ENCODE measurements at places on chromosomes 11 and 22.
A peak's percentile ranks its signal among the peaks of the same experiment; 100 is the strongest.

DNA sequence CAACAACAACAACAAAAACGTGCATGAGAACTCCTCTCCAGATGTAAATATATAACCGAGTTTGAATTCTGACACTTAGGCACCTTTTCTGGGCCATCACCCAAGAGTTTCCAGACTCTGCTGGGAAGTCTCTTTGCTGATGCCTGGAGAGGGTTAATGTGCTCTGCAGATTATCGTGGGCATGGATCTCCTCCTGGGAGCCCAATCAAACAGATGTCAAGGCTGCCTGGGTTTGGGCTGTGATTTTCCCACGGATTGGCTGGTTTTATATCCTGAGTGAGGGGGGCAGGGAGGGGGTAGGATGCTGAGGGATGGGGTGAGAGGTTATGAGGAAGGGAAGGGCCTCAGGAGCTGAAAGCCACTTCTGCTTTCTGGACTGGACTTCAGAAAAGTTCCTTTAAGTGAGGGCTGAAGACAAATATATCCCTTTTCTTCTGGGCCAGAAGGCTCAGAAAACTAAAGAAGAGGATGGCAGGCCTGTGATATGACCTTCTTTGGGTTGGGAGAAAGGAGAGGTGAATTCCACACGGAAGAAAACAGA lies 4.2 kb downstream of the ELF5 start:
- DNase-seq = no peak

DNA sequence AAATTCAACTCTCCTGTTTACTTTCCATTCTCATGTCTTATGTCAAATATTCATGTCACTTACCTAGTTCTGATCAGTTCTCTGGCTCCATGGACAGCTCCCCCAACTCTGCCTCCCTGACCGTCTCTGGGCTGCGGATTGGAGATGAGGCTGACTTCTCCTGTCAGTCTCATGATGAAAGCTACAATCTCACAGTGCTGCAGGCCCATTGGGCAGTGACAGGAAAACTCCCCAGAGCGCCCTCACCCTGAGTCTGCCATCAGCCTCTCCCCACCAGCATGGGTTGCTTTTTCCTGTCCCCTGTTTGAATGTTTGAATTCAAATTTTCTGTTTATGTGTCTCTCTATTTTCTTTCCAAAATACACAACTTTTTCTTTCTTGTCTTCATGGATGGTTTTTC lies 63.8 kb upstream of the TOP3B start:
- no peak for DNase-seq

DNA sequence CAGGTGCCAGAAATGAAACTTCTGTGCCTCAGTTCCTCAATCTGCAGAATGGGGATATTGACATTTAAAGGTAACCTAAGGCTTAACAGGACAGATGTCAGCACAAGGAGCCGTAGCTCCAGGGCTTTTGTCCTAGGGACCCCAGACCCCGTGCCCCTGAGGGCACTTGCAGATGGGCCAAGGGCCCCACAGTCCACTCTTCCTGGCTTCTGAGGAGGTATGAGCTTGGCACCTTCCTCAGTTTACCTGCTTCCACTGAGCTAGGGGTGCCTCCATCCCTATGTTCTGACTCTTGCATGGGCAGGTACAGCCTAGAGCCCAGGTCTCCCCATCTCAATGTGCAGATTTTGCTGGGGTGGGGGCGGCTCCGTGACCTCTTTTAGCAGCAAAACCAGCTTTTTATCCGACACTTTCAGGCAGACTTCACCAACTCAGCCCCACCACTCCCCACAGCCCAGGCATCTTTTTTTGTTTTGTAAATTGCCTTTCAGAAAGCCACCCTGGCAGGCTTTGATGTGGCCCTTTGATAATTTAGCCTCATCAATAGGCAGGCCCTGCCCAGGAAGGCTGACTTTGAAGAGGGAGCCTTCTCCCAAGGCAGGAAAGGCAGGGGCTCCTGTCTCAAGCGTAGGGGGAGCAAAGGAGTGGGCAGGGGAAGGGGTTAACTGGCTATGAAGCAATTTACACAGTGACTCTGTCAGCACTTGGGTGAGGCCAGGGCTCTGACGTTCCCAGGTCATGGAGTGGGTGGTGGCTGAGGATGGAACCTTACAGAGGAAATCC lies 23.7 kb upstream of the FGF3 start:
- DNase-seq = no peak

- peak; percentile 50 for DNase-seq
These were observed 42.1 kb upstream of the KLHL35 start for GRCh38 chr11:75474878-75475766.

DNA sequence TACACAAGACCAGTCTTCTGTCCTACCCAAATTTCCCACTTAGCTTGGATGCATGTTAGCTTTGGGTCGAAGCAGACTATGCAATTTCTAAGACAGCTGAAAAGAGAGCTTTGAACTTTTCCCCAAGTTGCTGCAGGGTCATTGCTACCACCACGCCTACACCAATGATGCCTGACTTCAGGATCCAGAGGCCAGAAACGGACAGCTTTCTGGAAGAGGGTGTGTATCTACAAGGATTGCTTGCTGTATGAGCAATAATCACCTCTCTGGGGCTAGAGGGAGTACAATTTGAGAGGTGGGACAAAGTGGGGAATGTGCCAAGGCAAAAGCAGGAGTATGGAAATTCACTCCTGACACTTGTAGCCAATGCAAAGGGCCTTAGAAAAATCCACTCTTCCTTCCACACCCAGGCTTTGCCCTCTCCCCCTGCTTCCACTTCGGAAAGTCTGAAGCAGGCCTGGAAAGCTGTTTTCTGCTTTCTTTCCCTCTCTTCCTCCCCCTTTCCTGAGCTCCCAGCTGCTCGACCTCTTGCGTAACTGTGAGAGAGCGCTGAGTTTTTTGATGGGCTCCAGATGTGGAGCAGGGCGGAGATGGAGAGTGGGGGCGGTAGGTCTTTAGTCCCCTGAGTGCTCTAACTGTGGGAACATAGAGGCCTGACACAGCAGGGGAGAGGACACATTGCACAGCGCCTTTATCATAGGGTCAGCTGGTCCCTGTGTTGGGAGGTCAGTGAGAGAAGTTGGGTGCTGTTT lies 2.1 kb upstream of the PHLDB1 start:
- no peak for DNase-seq

DNA sequence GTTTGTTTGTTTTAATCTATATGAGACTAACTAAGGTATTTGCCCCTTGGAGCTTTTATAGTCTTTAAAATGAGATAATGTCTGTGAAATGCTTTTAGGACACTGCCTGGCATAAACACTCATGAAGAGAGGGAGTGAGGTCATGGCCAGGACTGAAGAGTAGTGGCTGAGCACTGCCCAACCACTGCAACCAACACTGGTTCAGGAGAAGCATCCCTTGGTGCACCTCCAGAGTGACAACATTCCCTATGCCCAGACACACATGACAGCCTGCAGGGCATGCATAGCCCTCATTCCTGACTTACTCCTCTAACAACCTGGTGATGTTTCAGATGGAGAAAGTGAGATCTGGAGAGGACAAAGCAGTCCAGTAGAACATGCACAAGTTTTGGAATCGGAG lies 36.1 kb downstream of the ME3 start:
- no peak for DNase-seq

DNA sequence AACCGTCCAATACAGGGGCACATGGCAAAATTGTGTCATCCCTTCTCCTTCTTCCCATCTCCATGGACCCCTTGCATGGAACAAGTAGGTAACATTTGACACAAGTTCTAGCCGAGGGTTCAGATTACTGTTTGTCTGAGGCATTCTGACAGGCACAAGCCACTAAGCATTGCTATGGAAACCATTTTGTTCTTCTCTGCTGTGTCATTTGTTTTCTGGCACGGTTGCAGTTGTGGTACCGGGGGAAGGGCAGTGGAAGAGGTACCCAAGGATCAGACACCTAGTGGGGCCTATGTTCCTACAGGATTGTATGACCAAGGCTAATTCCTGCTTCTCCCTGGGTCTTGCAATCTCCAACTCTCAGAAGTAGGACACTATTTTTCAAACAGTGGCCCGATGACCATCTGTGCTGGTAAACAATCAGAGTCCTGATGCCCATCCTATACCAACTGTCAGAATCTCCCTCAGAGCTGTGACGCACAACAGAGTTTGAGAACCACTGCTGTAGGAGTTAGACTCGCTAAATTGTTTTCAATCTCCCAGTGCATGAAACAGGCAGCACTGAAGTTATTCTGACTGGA lies 69.3 kb downstream of the KCNC1 start:
- DNase-seq = no peak

- DNase-seq = no peak
These were observed 10.8 kb downstream of the AHNAK start for GRCh38 chr11:62535802-62536201.

- DNase-seq = no peak
These were observed 153.8 kb upstream of the ARHGAP20 start for GRCh38 chr11:110866081-110866480.

DNA sequence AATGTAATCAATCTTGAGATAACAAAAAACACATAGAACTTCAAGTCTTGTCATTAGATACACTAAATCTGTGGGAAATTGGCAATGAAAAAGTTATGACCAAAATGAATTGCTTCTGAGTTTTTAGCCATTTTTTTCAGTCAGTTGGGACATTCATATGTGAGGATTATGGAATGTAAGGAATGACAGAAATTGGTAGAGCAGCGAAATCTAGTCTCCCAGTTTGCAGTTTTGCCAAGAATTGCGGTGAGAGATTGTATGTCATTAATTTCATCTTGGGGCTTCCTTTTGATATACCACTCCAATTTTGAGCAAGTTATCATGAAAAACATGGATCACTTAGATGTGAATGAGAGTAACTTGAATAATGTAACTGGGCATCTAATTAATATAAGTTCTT lies 49.9 kb downstream of the SIK2 start:
- no peak for DNase-seq

GRCh38 chr11:104873252-104873651 lies 25.0 kb downstream of the CASP12 start:
- no peak for DNase-seq

DNA sequence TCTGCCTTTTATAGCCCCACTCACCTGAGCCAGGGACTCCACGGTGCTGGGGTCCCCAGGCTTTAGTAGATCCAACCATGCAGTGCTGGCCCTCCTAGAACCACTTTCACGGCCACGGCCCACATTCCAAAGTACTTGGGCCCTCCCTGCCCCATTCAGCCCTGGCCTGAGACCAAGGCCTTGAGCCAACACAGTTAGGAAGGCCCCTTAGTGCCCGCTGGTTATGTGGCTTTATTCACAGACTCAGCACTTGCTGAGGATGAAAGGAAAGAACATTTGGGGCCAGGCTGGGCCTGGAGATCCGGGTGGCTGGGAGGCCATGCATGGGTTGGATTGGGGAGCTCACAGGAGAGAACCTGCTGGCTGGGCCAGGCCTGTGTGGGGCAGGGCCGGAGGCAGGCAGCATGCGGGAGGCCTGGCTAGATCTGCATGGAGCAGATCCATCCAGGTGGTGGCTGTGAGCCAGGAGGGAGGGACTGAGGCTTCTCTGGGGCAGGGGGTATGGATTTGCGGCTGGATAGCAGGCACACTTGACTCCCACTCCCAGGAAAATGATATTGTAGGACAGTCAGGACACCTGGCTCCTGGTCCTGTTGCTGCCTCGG lies 12.6 kb downstream of the CHRM1 start:
- no peak for DNase-seq

- DNase-seq = no peak
These were observed 33.2 kb downstream of the PAK1 start for GRCh38 chr11:77440678-77441077.

DNA sequence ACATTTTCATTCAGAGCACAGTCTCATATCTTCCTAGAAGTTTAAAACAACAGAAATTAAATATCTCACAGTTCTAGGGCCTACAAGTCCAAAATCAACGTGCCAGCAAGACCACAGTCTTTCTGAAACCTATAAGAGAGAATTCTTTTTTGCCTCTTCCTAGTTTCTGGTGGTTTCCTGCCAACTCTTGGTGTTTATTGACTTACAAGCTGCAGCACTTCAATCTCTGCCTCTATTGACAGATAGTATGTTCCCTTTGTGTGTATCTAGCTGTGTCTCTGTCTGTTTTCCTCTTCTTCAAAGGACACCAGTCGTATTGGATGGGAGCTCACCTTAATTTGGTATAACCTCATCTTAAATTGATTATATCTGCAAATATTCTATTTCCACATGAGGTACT lies 347.5 kb downstream of the DCDC1 start:
- no peak for DNase-seq

GRCh38 chr22:45686004-45686403 lies 14.4 kb downstream of the ATXN10 start:
- no peak for DNase-seq

GRCh38 chr22:26550498-26551033 lies 38.3 kb upstream of the TFIP11 start:
- DNase-seq = no peak

GRCh38 chr11:11971906-11972547 lies 36.4 kb downstream of the DKK3 start:
- DNase-seq = no peak

GRCh38 chr11:38788561-38788960 lies 2190.5 kb upstream of the RAG2 start:
- no peak for DNase-seq

DNA sequence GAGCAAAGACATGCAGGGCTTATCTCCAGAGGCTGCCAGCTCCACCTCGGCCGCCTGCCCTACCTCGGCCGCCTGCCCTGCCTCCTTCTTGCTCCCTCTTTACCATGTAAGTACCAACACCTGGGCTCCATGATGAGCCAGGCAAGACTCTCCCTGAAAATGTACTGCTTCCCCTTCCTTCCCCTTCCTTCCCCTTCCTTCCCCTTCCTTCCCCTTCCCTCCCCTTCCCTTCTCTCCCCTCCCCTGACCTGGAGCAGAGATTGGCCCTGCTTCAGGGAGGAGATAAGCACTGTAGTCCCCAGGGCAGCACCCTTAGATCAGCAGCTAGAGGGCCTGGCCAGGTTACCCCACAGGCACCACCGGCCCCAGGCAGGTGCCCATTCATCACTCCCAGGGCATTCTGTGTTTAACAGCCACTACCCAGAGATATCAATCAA lies 25.4 kb upstream of the ADORA2A start:
- no peak for DNase-seq

GRCh38 chr11:47056261-47056915 lies 119.8 kb downstream of the CSTPP1 start:
- peak; percentile 66 for DNase-seq

GRCh38 chr11:19790831-19791552 lies 78.4 kb downstream of the NAV2 start:
- no peak for DNase-seq

DNA sequence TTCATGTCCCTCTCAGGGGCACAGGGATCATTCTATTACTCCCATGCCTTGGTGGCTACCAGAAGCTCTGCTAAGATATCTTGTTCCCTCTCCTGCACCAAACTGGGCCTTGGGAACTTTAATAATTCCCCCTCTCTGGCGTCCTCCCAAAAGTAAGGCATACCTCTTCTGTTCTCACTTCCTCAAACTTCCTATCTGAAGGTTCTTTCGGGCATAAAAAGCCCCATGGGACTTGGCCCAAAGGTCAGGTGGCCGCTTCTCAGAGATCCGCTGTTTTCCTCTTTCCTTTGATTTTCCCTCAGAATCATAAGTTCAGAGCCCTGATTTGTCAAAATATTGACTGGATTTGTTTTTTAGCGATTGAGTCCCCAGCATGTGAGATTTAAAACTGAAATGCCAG lies 13.0 kb downstream of the POLD3 start:
- no peak for DNase-seq

- no peak for DNase-seq
These were observed 17.7 kb upstream of the CDON start for GRCh38 chr11:126080161-126080941.

- DNase-seq = no peak
These were observed 6.7 kb upstream of the SEPTIN5 start for GRCh38 chr22:19707347-19708290.

All from hematopoietic multipotent progenitor cell (in vitro differentiated cells).